ENCODE measurements at places on chromosomes 16 and 17.

DNA sequence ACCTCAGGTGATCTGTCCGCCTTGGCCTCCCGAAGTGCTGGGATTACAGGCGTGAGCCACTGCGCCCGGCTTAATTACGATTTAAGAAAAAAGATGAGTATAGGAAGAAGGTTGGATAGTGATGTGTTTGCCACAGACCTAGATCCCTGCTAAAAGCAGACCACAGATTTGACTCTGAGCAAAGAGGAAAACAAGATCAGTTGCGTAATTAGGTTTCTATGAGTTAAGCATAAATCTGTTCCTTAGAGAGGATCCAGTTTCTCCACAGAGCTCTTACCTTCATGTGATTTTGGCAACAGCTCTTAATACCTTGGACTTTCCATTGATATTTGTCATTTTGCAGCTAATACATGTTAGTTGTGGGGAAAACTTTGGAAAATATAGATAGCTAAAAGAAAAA, 31.1 kb downstream of the CDH1 start:
- DNase-seq: no peak

DNA sequence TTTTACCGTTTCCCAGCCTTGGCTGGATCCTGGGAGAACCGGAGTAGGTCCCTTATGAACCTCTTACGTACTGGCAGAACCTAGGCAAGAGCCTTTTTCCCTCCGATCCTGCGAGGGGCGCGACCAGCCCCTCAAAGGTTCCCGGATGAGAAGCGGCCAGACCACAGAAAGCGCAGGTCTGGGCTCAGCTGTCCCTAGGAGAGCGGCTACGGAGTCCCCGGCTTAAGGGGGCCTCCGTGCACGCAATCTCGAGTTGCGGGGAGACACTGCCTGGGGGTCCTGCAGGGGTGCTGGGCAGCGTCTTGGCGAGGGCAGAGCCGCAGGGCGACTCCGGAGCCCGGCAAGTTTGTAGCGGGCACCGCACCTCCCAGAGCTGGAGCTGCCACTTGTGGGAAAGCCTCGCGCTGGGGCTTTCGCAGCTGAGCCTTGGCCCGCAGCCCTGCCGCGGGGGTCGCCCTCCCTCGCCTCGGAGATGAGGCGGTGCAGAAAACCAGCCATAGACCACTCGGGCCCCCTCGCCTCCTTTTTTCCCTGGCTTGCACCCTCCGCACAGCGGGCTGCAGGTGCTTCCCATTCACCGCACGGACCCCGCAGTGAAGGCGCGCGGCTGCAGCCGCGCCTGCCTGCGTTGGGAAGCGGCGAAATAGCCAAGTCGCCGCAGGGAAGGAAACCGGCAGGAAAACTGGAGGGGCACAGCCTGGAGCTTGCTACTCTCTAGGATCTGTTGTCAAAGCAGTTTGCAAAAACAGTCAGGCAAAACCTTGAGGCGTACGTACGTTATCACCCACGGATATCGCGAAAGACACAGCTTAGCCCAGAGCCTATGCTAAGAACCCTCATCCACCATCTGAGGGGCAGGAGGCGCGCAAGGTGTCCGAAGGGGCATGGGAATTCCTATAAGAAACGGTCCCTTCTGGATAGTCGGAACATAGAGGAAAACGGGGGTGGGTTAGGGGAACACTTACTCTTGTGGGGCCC, 834 bp downstream of the CDH8 start:
- no peak for DNase-seq

GRCh38 chr16:87253536-87253935, 63.7 kb downstream of the C16orf95 start:
- DNase-seq: no peak

GRCh38 chr17:35023538-35023937, 40.0 kb downstream of the RFFL start:
- no peak for DNase-seq

DNA sequence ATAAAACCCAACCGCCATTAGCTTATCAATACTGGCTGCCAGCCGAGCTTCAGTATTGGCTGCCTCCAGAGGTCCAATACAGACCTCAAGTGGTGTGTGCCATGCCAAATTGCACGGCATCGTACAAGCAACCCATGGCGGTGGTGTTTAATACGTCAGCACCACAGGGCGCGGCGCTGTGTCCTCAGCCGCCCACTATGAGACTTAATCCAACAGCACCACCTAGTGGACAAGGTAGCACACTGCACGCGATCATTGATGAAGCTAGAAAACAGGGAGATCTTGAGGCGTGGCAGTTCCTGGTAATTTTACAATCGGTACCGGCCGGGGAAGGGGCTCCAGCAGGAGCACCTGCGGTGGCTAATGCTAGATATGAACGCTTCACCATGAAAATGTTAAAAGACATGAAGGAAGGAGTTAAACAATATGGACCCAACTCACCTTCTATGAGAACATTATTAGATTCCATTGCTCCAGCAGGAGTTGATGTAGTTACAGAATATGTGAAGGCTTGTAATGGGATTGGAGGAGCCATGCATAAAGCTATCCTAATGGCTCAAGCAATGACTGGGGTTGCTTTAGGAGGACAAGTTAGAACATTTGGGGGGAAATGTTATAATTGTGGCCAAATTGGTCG, 15.4 kb downstream of the FLYWCH1 start:
- no peak for DNase-seq
